B cell (primary cell): ENCODE measurements at places on chromosomes 7 and 10.
A peak's percentile ranks its signal among the peaks of the same experiment; 100 is the strongest.

DNA sequence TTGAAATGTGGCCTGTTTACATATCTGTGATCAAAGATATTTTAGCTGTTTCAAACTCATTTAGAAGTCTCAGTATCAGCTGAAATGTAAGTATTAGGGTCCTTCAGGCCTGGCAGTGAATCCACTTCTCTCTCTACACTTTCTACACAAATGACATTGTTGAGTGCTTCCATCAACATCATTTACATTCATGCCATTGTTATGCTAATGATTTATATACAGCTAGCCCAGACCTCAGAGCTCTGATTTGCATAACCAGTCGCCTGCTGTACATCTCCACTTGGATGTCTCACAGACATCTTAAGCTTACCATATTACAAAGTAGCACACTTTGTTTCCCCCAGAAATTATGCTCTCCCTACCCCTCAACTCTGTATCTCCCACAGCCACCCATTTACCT is 71.6 kb downstream of the GSDME start:
- no peak for DNase-seq

GRCh38 chr10:122721111-122721510 is 21.5 kb upstream of the C10orf120 start:
- no peak for DNase-seq

- no peak for DNase-seq
Observed at GRCh38 chr10:127937069-127937468, 30.2 kb downstream of the PTPRE start.

- DNase-seq, result no peak
Observed at GRCh38 chr10:130169136-130169859, 33.1 kb downstream of the GLRX3 start.

GRCh38 chr7:96671854-96672253 is 37.8 kb downstream of the SEM1 start:
- no peak for DNase-seq

GRCh38 chr7:141550386-141551093 is 670 bp upstream of the AGK start:
- no peak for DNase-seq

- no peak for DNase-seq
Observed at GRCh38 chr7:82007315-82007714, 237.5 kb upstream of the HGF start.

DNA sequence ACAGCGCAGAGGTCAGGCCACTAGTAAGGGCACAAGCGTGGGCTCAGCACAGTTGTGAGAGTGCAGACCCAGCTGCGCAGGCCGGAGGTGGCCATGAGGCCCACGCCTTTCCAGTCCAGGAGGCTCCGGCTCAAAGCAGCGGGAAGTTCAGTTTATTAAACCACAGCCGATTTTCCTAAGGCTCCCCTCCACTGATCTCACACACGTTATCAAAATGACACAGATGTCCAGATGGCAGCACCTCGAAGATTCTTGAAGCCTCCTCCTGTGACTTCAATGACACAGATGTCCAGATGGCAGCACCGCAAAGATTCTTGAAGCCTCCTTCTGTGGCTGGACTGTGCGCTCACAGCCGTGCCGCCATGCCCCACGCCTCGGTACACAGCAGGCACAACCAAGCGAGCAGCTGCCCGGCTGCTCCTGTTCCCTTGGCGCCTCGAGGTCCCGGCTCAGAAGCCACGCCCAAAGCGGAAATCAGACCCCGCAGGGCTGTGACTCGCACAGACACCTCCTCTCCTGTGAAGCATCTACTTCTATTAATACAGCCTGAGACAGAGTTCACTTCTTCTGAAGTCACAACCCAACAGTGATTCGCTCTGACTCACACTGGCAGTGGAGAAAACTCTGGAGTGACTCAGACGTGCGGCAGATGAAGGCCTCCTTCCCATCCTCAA is 122.7 kb downstream of the MAD1L1 start:
- DNase-seq, result peak; percentile 52

GRCh38 chr7:16644636-16645592 is 640 bp downstream of the ANKMY2 start:
- DNase-seq, result peak; percentile 62

- no peak for DNase-seq
Observed at GRCh38 chr10:79143879-79144278, 75.1 kb downstream of the ZMIZ1 start.

DNA sequence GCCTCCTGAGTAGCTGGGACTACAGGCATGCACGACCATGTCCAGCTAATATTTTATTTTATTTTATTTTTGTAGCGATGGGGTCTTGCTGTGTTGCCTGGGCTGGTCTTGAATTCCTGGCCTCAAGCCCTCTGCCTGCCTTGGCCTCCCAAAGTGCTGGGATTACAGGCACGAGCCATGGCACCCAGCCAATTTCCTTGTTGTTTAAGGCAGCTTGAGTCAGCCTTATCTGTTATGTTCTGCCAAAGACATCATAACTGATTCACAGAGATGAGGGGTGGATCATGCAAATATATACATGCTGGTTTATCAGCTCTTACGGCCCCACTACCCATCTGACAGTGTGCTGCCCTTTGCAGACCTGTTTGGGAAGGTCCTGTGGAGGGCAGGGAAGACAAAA is 826.7 kb downstream of the TYW1 start:
- no peak for DNase-seq

DNA sequence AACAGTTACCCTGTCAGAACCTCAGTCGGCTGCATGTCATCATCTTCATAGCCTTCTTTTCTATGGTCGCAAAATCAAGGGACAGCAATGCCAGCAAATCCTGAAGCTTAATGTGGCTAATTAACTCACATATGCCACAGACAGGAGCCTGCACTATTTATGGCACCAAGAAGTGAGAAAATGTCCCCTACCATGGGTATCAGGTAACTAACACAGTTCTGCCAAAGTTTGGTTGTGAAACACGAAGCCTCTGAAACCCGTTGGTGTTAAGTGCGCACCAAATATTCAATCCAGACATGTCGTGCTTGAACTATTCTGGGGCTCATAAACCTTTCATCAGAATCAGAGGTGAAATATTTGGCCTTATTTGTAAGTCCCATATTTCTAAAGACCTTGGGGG is 63.3 kb downstream of the EVX1 start:
- DNase-seq, result no peak

GRCh38 chr10:24822590-24822989 is 98.9 kb upstream of the ARHGAP21 start:
- DNase-seq, result no peak

DNA sequence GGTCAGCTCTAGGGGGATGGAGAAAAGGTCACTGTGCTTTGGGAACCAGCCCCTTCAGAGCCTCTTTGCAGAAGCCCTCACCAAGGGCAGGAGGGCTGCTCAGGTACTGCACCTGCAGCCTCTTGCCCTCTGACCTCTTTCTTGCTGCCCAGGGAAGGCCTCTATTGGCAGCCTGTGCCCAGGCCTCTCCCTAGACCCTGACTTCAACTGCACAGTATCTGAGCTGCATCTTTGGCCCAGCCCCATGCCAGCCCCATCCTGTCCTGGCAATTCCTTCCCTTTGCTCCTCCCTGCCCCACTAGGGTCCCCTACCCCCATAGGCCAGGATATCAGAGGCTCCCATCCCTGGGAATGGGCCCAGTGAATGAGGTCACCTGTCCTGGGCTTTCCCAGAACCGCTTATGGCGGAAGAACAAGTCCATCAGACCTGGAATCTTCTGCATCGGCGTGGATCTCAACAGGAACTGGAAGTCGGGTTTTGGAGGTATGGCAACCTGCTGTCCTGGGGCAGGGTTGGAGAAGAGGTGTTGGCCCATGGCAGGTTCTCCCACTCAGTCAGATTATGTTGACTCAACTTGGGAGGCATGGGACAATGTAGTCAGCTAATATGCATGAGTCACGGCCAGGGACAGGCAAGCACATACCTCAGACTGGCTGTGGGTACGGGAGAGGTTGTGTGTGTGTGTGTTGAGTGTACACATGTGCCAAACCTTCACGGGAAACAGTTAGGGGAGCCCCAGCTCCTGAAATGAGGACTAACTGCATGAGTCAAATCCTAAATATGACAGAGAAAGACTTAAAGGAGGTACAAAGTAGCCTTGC is 17.1 kb upstream of the CPA1 start:
- no peak for DNase-seq

GRCh38 chr7:101814991-101815825 is 2.2 kb upstream of the CUX1 start:
- peak; percentile 77 for DNase-seq

DNA sequence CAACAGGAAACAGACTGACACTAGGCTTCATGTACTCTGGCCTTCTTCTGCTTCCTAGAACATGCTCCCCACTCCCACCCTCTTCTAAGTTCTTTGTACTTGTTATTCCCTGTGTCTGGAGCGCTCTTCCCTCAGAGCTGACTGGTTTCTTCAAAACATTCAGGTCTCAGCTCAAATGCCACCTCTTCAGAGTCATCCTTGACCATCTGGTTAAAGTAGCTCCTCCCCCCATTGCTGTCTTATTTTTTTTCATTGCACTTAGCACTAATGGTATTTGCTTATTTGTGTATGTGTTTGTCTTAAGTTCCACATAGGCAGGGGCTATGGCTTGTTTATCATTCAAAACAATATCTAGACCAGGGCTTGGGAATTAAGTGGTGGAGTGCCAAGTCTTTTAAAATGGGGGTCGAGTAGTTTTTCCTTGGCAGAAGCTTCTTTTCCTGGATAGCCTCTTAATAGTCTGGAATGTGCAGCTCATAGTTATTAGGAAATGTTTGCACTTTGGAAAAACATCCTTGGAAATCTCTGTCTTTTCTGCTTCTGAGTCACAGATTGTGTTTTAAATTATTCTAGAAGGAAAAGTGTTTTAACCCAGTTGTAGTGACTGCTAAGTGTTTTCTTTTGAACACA is 60.0 kb downstream of the RALA start:
- no peak for DNase-seq

DNA sequence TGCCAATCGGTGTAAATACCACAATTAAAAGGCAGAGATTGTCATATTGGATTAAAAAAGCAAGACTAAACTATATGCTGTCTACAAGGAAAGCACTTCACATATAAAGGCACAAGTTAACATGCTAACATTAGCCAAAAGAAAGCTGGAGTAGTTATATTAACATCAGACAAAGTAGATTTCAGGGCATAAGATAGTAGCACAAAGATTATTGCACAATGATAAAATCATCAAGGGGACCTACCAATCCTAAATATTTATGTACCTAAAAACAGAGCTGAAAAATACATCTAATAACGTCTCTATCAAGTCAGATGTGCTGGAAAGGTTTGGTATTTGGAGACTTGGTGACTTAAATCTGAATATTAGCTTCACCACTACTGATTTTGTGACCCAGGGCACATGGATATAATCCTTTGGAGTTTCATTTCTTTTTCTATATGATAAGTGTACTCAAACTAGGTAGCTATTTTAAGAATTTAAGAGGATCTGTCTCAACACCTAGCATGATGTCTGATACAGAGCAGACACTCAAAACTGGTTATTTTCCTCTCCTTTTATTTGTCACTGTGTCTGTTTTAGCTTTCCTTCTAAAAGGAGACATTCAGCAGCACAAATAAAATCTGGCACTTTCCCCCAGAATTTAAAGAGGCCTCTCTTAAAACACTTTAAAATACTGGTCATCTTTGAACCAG is 156.5 kb downstream of the DOCK4 start:
- DNase-seq, result no peak

GRCh38 chr7:78690174-78690573 is 763.3 kb downstream of the MAGI2 start:
- no peak for DNase-seq

- DNase-seq, result no peak
Observed at GRCh38 chr7:23044581-23044980, 30.7 kb upstream of the HYCC1 start.

- DNase-seq, result no peak
Observed at GRCh38 chr7:64433590-64433989, 119.8 kb downstream of the ZNF736 start.

DNA sequence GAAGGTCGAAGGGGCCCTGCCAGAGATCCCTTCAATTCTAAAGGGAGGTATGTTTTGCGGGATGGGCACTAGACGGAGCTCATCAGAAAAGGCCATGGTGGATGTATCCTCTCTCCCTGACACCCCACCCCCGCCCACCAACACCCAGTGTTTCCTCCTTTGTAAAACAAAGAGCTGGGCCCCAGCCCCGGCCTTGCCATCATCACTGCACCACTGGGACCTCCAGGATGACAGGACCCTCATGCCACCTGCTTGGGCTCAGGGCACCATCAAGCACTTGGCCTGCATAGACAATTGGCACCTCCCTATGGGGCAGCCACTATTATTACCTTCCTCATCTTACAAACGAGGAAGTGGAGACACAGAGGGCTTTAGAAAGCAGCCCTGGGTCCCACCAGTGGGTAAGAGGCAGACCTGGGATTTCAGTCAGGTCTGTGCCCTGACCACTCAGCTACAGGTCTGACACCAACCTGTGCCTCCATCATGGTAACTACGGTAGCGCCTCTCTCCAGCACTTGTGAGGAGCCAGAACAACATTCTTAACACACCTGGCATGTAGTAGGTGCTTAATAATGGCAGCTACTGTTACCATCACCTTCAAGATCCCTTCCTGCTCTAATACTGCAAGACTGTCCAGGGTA is 2.0 kb downstream of the CALML3 start:
- no peak for DNase-seq

GRCh38 chr7:21543528-21544302 is 876 bp downstream of the DNAH11 start:
- peak; percentile 5 for DNase-seq

- no peak for DNase-seq
Observed at GRCh38 chr7:23291957-23292560, 7.1 kb upstream of the MALSU1 start.

DNA sequence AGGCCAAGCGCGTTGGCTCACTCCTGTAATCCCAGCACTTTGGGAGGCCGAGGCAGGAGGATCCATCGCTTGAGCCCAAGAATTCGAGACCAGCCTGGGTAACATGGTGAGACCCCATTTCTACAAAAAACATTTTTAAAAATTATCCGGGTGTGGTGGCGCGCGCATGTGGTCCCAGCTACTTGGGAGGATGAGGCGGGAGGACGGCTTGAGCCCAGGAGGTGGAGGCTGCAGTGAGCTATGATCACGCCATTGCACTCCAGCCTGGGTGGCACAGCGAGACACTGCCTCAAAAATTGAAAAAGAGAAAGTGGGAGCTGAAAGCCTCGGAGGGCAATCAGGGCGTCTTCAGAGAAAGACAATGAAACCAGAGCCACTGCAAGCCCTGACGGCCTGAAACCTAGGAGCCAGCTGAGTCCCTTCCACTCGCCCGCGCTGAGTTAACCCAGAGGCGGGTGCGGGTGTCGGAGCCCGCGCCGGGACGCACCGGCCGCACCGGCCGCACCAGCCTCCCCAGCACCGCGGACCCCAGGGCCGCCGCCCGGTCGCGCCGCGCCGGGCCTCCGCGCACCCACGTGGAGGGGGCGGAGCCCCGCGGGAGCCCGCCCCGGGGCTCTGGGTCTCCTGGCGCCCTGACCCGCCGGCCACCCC is 22.4 kb downstream of the ZFAND2A start:
- no peak for DNase-seq

- no peak for DNase-seq
Observed at GRCh38 chr10:43962346-43963191, 313.9 kb upstream of the ZNF32 start.
